ENCODE measurements at places on chromosomes 2 and 18. TPM values are rescaled to one million over a fixed set of nuclear protein-coding genes. Genes with fewer than 3 reads are reported as not detected.

The D2HGDH gene
- total RNA-seq, result 39.3 TPM

The ALPP gene
- total RNA-seq, result not detected

The GPR55 gene
- total RNA-seq, result 0.18 TPM

The CD8A gene
- total RNA-seq, result 0.47 TPM

The MYO5B gene
- total RNA-seq, result 27.9 TPM

The MGAT4A gene
- 24.2 TPM for total RNA-seq

The SERPINB7 gene
- total RNA-seq, result 0.29 TPM

The STK36 gene
- total RNA-seq, result 62.8 TPM

The GNLY gene
- not detected for total RNA-seq

The CENPO gene
- 12.6 TPM for total RNA-seq

The GDF7 gene
- 14.5 TPM for total RNA-seq

The TMEM18 gene
- total RNA-seq, result 28.3 TPM

The ZBTB7C gene
- 9.7 TPM for total RNA-seq
